ENCODE measurements at places on chromosomes 12 and 14.
A peak's percentile ranks its signal among the peaks of the same experiment; 100 is the strongest.

- H3K4me1 ChIP-seq, result no peaks in the 10 kb centered on the region
- no peaks in the 10 kb centered on the region for H3K36me3 ChIP-seq
- no peaks in the 10 kb centered on the region for H3K27me3 ChIP-seq
- H3K27ac ChIP-seq, result no peak overlapping the region
- DNase-seq, result no peak
Observed at GRCh38 chr12:63457857-63458256, 210.4 kb downstream of the DPY19L2 start.

DNA sequence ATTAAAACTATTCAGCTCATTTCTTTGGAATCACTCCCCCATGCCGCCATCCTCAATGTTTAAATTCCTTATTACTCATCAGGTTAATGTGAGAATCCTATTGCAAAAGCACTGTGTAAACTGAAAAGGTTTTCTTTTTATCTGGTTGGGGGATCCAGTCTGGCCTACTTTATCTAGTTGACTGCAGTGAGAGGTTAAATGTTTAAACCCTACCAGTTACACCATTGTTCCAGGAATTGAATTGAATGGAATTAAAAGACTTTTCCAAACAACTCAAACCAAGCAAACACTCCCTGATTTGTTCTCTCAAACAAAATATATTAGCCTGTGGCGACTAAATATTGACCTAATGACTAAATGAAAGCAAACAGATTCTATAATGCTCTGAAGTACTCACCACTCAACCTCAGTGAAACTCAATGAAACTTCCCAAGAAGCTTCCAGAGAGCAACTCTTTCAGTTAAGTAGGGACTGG is 100.5 kb downstream of the VEZT start:
- H3K27me3 ChIP-seq, result peaks cover 2% of the 10 kb centered on the region
- H3K4me3 ChIP-seq, result no peak overlapping the region
- DNase-seq, result no peak
- no peaks in the 10 kb centered on the region for H3K4me1 ChIP-seq

- no peaks in the 10 kb centered on the region for H3K27me3 ChIP-seq
- H3K4me1 ChIP-seq, result peaks cover 45% of the 10 kb centered on the region
- H3K27ac ChIP-seq, result peak within 1 kb of the TSS; percentile 68
- peak; percentile 96 for DNase-seq
- no peaks in the 10 kb centered on the region for H3K36me3 ChIP-seq
Observed at GRCh38 chr12:112125250-112125999, at the start of gene TRAFD1. TSS of gene TRAFD1 (plus strand) at chr12:112125560. CDS start at chr12:112130523, 4,963 bp downstream.

- peak overlapping the region; percentile 27 for H3K4me3 ChIP-seq
- H3K36me3 ChIP-seq, result no peaks in the 10 kb centered on the region
- H3K4me1 ChIP-seq, result peaks cover 55% of the 10 kb centered on the region
- peak; percentile 28 for DNase-seq
- peak overlapping the region; percentile 77 for H3K27ac ChIP-seq
Observed at GRCh38 chr14:98140862-98141530, 1131.0 kb downstream of the BCL11B start.

DNA sequence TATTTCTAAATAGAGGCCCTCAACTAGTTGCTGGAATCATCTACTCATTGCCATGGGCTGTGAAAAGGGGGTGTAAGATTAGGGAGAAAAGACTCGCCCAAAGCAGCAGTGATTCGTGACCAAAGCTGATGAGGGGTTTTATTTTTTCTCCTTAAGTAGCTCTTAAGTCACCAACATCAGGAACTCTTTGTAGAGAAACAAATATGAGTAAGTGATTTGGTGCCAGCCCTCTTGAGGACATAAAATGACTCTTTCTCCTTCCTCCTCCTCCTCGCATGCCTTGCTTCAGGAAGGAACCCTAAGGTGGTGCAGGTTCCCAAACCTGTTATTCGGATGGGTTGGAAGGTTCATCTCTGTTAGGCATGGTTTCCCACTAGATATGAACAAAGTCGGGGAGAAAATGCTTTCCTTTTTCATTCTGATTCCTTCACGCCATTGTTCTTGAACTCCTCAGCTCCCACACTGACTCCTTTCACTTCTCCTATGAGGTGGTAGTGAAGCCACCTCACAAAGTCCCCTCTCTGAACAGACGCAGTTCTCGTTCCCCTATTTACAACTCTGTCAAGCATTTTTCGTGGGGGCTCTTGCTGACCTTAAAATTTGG is 113.4 kb downstream of the ETV6 start:
- peaks cover 30% of the 10 kb centered on the region for H3K4me1 ChIP-seq
- no peak overlapping the region for H3K27ac ChIP-seq
- no peaks in the 10 kb centered on the region for H3K36me3 ChIP-seq
- H3K4me3 ChIP-seq, result no peak overlapping the region

GRCh38 chr14:29757188-29757680 is 170.4 kb downstream of the PRKD1 start:
- no peak overlapping the region for H3K4me3 ChIP-seq
- H3K4me1 ChIP-seq, result no peaks in the 10 kb centered on the region
- no peaks in the 10 kb centered on the region for H3K27me3 ChIP-seq
- H3K27ac ChIP-seq, result no peak overlapping the region
- no peaks in the 10 kb centered on the region for H3K36me3 ChIP-seq

DNA sequence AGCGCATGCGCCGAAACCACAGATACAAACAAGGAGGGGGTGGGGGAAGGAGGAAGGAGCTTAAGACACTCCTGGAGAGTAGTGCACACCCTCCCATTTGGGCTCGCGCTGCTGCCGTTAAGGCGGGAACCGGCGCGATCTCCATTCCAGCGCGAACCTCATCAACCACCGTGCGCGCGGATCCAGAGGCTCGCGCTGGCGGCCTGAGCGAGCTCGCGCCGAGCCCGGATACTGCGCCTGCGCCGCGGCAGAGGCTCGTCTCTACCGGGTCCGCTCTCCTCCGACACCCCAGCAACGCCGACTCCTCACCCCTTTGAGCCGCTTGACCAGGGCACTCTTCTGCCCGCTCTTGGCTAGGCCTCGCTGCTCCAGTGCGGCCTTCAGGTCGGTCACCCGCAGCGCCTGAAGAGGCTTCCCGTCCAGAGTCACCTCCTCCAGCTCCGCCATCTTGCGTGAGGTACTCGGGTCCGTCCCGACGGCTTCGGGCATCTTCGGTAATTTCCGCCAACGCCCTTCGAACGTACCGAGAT is at the start of gene ACIN1:
Gene ACIN1, minus strand, starts transcription at position 471 of the 530 bp plus-strand sequence. Its CDS starts 24 bp downstream, at position 447.
- H3K27ac ChIP-seq, result peak within 1 kb of the TSS; percentile 97
- no peaks in the 10 kb centered on the region for H3K27me3 ChIP-seq
- peaks cover 29% of the 10 kb centered on the region for H3K4me1 ChIP-seq
- peak; percentile 60 for DNase-seq
- peaks cover 54% of the 10 kb centered on the region for H3K36me3 ChIP-seq
- H3K4me3 ChIP-seq, result peak within 1 kb of the TSS; percentile 81

DNA sequence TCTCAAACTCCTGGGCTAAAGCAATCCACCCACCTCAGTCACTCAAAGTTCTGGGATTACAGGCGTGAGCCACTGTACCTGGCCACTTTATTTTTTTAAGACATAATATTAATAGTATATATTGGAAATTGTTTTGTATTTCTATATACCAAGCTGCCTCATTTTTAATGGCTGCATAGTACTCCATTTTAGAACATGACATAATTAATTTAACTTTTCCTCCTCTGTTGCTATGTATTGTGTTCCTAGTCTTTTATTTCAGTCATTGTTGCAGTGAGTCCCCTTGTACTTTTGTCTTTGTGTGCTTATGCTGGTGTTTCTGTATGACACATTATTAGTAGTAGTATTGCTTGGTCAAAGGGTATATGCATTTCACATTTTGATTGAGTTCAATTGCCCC is 138.7 kb downstream of the PRKCH start:
- H3K27ac ChIP-seq, result no peak overlapping the region
- peaks cover 48% of the 10 kb centered on the region for H3K4me1 ChIP-seq
- H3K27me3 ChIP-seq, result no peaks in the 10 kb centered on the region
- H3K36me3 ChIP-seq, result peaks cover 93% of the 10 kb centered on the region
- no peak overlapping the region for H3K4me3 ChIP-seq

DNA sequence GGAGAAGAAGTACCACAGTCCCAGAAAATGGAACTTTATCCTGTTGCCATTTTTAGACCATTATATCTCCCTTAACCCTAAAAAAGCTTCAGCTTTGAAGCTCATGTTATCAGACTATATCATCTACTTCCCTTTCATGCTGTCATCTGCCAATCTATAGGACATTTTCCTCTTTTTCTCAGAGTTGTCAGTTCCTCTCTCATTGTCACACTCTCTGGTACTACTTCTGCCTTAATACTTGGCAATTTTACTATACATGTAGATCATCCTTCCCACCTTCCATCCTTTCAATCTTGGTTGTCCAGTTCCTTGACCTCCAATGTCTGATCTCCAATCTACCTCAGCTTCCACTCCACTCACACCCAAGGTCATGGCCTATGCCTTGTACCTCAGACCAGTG is 57.4 kb downstream of the SLC15A5 start:
- no peak overlapping the region for H3K27ac ChIP-seq
- H3K4me1 ChIP-seq, result no peaks in the 10 kb centered on the region
- no peak for DNase-seq
- no peaks in the 10 kb centered on the region for H3K27me3 ChIP-seq
- H3K4me3 ChIP-seq, result no peak overlapping the region

- no peak overlapping the region for H3K4me3 ChIP-seq
- H3K36me3 ChIP-seq, result no peaks in the 10 kb centered on the region
- H3K4me1 ChIP-seq, result peaks cover 2% of the 10 kb centered on the region
Observed at GRCh38 chr14:68986926-68987652, 8.0 kb upstream of the ACTN1 start.

GRCh38 chr12:106790020-106790419 is 15.5 kb downstream of the RIC8B start:
- H3K36me3 ChIP-seq, result peaks cover 24% of the 10 kb centered on the region
- DNase-seq, result no peak
- H3K4me3 ChIP-seq, result no peak overlapping the region
- no peaks in the 10 kb centered on the region for H3K27me3 ChIP-seq
- no peak overlapping the region for H3K27ac ChIP-seq

DNA sequence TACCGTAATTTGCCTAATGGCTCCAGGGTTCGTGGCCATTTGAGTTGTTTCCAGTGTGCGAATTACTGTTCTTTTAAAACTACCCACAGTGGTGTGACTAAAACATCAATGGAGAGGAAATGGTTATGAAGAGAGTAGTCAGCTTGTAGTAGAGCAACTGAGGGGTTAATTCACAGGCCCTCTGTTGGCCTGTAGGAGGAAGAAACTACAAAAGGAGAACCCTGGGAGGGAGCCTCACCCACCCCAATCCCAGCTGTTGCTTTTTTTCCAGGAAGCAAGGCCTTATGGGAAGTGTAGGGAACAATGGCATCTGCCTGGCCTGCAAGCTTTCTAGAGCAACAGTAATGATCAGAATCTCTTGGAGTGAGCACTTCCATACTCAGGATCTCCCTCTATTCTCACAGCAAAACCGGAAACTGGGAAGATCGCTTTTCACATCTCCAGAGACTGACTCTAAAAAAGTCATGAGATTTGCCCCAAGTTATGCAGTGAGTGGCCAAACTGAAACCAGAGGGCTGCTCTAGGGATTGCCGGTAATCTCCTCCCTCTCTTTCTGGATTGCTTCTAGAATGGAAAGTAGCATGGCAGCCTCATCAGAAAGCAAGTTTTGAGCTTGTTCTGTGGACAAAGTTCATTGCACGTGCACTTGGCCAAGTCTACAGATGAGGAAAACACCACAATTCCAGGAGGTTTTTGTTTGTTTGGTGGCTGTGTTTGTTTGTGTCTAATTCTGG is 125.3 kb upstream of the PWP1 start:
- H3K4me3 ChIP-seq, result no peak overlapping the region
- no peaks in the 10 kb centered on the region for H3K27me3 ChIP-seq
- no peaks in the 10 kb centered on the region for H3K4me1 ChIP-seq
- no peak for DNase-seq

DNA sequence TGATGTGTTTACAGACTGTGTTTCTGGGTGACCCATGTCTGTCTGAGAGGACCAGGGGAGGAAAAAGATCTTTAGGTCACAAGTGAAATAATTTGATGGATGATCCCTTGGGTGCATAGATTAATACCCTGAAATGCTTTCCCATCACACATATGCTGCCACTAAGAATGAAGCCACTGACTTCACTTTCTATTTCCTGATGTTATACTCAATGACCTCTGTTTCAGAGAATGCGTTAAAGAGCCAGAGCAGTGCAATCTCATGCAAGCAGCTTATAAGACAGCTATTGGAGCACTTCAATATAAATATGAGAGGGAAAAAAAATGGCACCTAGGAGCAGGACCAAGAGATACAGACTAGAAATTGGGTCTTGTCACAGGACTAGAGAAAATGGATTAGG is 133.7 kb downstream of the KLHL28 start:
- no peaks in the 10 kb centered on the region for H3K27me3 ChIP-seq
- DNase-seq, result no peak
- H3K4me1 ChIP-seq, result no peaks in the 10 kb centered on the region
- no peaks in the 10 kb centered on the region for H3K36me3 ChIP-seq
- H3K27ac ChIP-seq, result no peak overlapping the region

DNA sequence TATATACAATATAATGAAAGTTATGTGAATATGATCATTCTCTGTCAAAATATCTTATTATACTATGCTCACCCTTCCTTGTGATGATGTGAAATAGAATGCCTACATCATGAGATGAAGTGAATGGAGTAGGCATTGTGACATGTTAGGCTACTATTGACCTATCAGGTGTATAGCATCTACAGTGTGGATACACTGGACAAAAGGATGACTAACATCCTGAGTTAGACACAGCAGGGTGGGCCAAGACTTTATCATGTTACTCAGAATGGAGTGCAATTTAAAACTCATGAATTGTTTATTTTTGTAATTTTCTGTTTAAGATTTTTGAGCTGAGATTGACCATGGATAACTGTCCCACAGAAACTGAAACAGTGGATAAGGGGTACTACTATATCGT is 53.4 kb upstream of the NAV3 start:
- H3K36me3 ChIP-seq, result no peaks in the 10 kb centered on the region
- H3K4me1 ChIP-seq, result no peaks in the 10 kb centered on the region
- H3K27me3 ChIP-seq, result no peaks in the 10 kb centered on the region
- H3K4me3 ChIP-seq, result no peak overlapping the region

DNA sequence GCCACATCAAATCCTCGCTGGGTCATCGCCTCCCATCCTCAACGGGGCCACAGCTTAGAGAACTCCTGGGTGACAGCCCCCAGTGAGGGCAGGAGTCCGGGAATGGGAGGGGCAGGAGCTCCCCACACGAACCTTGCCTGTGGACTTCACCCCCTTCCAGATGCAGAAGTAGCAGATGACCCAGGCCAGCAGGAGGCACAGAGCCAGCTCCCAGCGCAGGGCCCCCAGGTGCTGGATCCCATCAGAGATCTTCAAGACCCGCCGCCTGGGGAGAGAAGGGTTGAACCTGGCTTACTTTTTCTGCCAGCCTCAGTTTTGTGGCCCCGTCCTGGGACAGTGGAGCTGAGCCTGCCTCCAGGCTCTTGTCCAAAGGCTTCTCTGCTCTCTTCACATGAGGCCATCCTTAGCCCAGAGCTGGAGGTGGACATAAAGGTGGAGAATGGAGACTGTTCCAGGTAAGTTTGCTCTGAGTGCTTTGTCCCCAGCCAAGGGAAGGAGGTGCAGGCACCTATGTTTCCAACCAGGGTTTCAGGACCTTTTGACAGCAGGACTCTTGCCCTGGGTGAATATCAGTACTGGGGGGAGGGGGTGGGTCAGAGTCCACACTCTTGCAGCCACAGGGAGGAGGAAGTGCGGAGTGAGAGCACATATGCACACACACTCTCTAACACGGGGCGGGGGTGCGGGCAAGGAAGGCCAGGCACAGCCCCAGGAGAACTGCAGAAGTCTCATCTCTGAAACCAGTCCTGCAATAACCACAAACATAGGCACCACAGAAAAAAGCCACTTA is 23.3 kb upstream of the SLC6A12 start:
- no peaks in the 10 kb centered on the region for H3K27me3 ChIP-seq
- no peaks in the 10 kb centered on the region for H3K4me1 ChIP-seq
- DNase-seq, result no peak
- no peaks in the 10 kb centered on the region for H3K36me3 ChIP-seq

Data from CD4-positive, alpha-beta T cell (primary cell).